ENCODE measurements at places on chromosomes 3 and 15. TPM values are rescaled to one million over a fixed set of nuclear protein-coding genes. Genes with fewer than 3 reads are reported as not detected.

The CMC1 gene
- 2.4 TPM for total RNA-seq

The GOLGA6L7 gene
- not detected for total RNA-seq

DNA sequence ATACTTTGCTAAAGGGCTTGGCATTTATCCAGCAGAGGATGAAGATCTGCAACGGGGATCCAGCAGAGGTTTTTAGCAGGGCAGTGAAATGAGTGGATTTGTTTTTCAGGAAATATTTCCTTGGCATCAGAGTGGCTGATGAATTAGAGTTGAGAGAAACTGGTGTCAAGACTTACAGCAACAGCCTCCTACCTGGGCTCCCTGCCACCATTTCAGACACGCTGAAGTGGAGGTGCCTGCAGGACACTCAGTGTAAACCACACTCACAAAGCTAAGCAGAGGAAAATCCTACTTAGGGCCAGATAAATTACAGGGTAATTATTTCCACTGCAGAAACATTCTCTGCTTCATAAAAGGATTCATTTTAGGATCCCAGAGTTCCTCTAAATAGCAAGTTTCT is 519.7 kb downstream of the FGF12 start:
- H3K4me1 ChIP-seq: no peaks in the 10 kb centered on the region
- H3K27me3 ChIP-seq: no peaks in the 10 kb centered on the region
- H3K27ac ChIP-seq: no peak overlapping the region
- H3K4me3 ChIP-seq: no peak overlapping the region
- H3K36me3 ChIP-seq: no peaks in the 10 kb centered on the region

The HACD2 gene
- total RNA-seq: 35.8 TPM

DNA sequence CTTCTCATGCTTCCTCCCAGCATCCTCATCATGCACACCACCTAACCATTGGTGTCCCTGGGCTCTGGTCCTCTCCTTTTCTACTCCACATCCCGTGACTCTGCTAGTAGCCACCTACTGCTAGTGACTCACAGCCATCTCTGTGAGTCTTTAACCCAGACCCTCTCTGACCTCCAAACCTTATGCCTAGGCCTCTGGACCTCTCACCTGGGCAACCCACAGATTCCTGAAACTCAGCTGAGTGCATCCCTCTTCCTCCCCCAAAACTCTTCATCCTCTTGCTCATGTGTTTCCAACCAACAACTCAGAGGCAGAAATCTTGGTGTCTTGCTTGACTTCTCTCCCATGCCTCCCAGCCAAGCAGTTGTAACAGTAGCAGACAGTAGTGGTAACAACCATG is 20.0 kb upstream of the SLCO2A1 start:
- no peaks in the 10 kb centered on the region for H3K27me3 ChIP-seq
- H3K4me1 ChIP-seq: no peaks in the 10 kb centered on the region
- H3K36me3 ChIP-seq: no peaks in the 10 kb centered on the region
- no peak overlapping the region for H3K27ac ChIP-seq
- DNase-seq: no peak

- H3K27ac ChIP-seq: no peak overlapping the region
- H3K27me3 ChIP-seq: no peaks in the 10 kb centered on the region
- no peak overlapping the region for H3K4me3 ChIP-seq
- no peaks in the 10 kb centered on the region for H3K36me3 ChIP-seq
- no peak for DNase-seq
Observed at GRCh38 chr15:59622289-59622688, 10.7 kb downstream of the GCNT3 start.

DNA sequence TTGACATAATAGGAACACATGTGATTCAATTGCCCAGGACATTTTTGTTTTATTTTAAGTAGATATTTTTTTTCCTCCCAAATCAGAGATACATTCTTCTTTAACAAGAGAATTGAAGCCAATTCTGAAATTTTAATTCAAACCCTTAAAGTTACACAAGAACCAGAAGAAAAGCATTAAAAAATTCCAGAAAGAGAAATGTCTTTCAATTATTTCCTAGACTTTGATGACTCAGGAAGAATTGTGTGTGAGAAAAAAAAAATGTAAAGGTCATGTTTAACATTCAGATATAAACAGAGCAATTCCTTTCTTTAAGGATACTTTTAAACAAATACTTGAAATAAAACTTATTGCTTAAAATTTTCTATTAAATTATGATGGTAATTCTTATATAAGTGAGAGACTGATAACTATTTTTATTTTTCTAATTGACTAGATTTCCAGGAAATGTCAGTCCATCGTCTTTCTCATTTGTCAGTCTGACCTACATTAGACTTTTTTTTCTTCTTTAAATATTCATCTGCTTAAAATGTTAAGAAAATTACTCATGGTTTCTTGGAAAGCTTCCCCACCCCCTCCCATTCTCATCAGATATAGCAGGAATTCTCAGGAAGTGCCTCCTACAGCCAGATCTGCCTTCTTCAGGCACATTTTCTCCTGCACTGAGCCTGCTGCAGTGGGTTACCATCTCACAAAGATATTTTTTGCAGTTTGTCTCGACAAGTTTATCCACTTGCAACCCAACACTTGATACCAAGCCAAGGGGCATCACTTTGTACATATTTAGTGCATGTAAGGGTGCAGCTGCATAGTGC is 261.8 kb upstream of the CBLB start:
- H3K4me3 ChIP-seq: no peak overlapping the region
- H3K27me3 ChIP-seq: no peaks in the 10 kb centered on the region
- peaks cover 6% of the 10 kb centered on the region for H3K4me1 ChIP-seq
- H3K27ac ChIP-seq: no peak overlapping the region

- H3K4me3 ChIP-seq: no peak overlapping the region
- no peak for DNase-seq
- no peaks in the 10 kb centered on the region for H3K36me3 ChIP-seq
- no peaks in the 10 kb centered on the region for H3K4me1 ChIP-seq
Observed at GRCh38 chr15:74336061-74337005, 31.1 kb downstream of the CYP11A1 start.

GRCh38 chr3:113685956-113686721 is 10.3 kb downstream of the USF3 start:
- H3K27ac ChIP-seq: no peak overlapping the region
- no peak for DNase-seq
- no peaks in the 10 kb centered on the region for H3K36me3 ChIP-seq

GRCh38 chr3:124048967-124049798 is 57.3 kb upstream of the ROPN1 start:
- H3K36me3 ChIP-seq: no peaks in the 10 kb centered on the region
- no peaks in the 10 kb centered on the region for H3K27me3 ChIP-seq
- H3K4me3 ChIP-seq: no peak overlapping the region
- no peaks in the 10 kb centered on the region for H3K4me1 ChIP-seq
- no peak for DNase-seq
- no peak overlapping the region for H3K27ac ChIP-seq

DNA sequence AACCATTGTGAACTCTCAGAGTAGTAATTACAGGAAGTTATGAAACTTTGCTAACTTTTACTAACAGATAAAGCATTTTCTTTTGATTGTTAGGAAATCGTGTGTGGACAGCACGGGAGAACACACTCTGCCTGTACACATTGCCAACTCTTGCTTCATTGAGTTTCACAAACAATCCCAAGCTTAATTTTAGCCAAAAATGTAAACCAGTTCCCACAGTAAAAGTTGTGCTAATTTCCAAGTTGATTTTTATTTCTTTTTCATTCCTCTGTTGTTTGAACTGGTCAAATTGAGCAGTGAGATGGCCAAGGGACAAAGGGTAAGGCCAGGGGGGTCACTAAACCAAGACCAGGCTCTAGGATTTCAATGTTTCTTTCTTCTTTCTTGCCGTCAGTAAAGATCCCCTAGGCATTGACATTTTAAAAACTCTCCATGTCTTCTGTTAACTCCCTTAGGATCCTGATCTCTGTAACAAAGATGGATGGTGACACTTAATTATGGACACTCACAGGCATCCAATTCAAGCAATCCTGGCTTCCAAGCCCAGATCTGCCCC is 414.9 kb downstream of the RBMS3 start:
- H3K4me3 ChIP-seq: no peak overlapping the region
- H3K4me1 ChIP-seq: peaks cover 8% of the 10 kb centered on the region
- peak overlapping the region; percentile 73 for H3K27ac ChIP-seq
- H3K36me3 ChIP-seq: no peaks in the 10 kb centered on the region
- DNase-seq: no peak
- no peaks in the 10 kb centered on the region for H3K27me3 ChIP-seq

DNA sequence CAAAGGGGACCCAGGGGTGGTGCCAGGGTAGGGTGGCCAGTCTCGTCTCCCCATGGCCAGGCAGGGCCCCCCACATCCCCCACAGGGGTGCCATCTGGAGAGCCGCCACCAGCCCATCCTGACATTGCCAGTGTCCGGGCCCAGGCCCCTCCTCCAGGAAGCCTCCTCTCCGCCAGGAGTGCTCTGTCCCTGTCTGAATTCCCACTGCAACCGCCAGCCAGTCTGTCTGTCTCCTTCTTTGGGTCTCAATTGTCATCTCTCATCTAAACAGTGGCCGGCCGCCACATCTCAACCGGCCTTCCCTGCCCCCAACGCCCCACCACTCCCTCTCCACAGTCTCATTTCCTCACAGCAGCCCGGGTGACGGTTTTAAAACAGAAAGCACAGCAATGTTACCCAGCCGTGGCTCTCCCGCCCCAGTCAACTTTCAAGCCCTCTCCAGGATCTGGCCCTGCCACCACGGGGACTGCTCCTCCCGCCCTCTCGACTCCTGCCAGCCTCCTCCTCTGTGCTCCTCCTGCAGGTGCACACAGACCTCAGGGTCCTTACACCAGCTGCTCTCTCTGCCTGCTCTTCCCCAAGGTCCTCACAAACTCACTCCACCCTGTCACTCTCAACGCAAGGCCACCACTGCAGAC is 57.0 kb downstream of the IQSEC1 start:
- no peaks in the 10 kb centered on the region for H3K36me3 ChIP-seq
- no peak overlapping the region for H3K4me3 ChIP-seq
- no peaks in the 10 kb centered on the region for H3K27me3 ChIP-seq
- DNase-seq: no peak
- H3K4me1 ChIP-seq: peaks cover under 1% of the 10 kb centered on the region
- H3K27ac ChIP-seq: peak overlapping the region; percentile 47

The GUCA1C gene
- total RNA-seq: not detected
